ENCODE measurements at places on chromosomes 6 and 20.

GRCh38 chr6:152356662-152357061 lies 280.5 kb downstream of the SYNE1 start:
- peak; percentile 50 for DNase-seq

DNA sequence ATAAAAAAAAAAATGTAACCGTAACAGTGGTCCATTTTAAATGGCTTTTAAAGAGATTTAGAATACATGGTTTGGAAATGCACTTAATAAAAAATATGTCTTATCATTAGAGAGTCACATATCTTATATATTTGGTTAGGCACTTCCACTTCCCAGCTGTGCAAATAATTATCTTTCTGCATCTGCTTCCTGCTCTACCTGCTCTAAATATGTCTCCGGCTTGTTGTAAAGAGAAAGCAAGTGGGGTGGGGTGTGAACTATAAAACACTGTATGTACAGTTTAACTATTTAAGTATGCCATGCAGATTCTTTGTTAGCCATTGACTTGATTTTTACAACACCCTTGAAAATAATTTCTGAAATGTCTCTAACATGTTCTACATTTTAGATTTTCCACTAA lies 106.3 kb downstream of the NKAIN2 start:
- no peak for DNase-seq

GRCh38 chr6:128513878-128514277 lies 6.5 kb downstream of the PTPRK start:
- DNase-seq, result no peak

DNA sequence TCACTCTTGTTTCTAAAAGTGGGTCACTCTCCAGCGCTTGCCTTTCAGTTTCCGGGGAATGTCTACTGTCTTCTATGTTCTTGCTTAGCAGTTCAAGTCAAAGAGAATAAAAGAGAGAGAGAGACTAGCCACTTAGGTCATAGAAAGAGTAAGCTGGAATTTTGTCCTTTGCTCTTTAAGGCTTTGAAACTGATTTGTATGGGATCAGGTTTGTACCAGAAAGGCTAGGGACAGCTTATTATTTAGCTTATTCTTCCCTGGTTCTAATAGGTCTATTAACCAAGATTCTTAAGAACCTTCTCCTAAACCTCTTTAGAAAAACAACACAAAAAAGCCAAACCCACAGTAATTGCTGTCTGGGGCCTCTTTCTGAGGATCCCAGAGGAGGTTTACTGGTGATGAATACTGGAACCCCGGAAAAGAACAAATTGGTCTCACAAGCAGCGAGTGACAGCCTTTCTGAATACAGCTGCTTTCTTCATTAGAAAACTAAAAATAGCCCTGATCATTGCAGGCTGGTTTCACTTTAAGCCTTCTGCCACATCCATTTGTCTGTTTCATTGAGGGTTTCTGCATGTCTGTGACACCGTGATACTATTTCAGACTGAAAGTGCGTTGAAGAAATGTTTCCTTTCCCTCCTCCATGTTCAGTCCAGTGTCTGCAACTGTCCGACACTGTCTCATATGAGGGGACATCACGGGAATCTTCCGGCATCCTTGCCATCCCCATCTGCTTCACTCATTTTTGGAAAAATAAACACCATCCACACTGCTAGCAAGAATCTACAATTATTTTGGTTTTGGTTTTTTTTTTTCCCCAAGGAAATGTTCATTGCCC lies 75.1 kb upstream of the ATXN1 start:
- no peak for DNase-seq

DNA sequence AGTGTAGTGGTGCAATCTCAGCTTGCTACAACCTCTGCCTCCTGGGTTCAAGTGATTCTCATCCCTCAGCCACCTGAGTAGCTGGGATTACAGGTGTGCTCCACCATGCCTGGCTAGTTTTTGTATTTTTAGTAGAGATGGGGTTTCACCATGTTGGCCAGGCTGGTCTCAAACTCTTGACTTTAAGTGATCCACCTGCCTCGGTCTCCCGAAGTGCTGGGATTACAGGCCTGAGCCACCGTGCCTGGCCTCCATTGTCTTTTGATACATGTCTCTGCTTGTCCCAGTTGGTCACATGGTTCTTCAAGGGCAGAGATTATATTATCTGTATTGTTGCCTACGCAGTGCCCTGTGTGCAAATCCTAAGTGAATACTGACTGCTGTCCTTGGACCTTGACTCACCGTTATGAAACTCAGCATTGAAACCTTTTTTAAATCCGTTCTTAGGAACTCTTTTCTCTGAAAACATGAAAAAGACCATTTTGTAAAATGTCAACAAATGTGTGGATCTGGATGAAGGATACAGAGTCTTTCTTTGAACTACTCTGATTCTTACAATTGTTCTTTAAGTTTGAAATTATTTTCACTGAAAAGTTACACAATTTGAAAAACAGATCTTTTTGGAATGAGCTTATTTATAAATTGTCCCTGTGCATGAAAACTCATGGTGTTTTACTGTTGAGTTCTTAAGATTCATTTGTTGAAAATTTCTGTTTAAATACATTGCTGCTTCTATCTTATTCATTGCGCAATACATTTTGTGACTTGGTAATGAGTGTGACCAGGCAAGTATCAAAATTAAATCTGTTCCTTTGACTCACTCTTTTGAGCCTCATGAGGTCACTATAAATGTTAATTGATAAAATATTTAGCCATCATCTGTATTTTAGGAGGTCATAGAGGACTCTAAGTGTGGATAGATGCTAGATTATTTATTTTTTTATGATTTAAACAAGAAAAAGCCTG lies 293.5 kb downstream of the UTRN start:
- peak; percentile 78 for DNase-seq

- no peak for DNase-seq
These were observed 70.9 kb downstream of the SCAND1 start for GRCh38 chr20:35883336-35883777.

- DNase-seq, result no peak
These were observed 3.1 kb downstream of the PCED1A start for GRCh38 chr20:2837221-2837960.

DNA sequence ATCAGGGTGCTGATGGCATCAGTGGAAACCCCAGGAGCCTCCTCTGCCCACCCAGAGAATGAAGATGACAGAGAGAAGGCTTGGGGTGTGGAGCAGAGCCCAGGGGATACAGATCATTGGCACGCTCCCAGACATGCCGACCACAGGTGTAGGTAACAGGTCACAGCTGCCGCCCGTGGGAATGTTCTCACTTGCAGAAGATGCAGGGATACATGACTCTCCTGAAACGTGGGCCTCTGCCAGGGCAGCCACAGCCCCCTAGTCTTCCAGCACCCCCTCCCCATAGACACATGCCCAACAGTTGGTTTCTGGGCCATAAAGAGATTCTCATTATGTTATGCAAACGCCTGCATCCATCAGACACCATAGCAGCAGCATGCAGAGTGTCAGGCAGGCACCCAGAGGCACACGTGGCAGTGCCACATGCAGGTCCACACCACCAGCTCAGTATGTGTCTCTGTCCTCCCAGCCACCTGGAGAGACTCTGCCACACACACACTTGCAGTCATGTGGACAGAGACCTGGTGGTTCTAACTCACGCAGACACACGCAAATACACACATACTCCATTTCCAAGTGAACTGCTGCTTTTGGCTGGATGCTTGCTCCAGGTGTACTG lies 45.5 kb downstream of the LRFN2 start:
- no peak for DNase-seq

DNA sequence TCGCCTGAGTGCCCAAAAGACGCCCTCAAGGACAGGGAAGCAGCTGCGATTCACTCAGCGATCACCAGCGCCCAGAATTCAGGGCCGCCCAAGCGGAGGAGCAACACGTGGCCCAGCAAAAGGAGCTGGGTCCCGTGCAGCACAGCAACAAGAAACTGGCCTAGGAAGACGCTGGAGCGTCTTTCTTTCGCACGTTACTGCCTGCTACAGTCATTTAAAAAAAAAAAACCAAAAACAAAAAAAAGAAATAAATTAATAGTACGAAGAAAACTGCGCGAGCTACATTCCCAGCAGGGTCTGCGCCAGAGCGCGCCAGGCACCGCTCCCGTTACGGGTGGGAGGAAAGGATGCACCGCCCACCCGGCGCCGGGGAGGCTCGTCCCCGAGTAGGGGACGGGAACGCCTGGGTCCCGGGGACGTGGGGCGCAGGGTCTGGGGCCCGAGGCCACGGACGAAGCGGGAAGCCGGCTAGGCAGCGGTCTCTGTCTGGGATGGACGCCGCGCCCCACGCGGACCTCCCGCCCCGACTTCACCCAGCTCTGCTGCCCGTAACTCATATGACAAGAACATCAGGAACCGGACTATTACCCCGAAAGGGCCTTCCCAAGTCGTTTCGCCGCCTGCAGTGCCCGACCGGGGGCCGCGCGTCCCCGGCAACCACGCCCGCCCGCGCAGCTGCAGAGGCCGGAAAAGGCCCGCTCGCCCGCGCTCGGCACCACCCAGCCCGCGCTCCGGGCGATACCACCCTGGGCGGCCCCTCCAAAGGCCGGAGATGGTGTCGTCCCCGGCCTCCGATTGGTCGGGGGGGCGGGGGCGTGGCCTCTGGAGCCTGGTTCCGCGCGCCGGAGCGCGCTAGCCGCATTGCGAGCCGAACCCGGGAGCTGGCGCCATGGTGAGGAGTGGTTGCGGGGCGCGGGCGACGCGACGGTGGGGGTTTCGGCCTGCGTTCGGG lies at the start of gene NOP56:
Gene NOP56, plus strand, starts transcription at position 861 of the 952 bp plus-strand sequence. Its CDS starts 29 bp downstream, at position 890.
- peak; percentile 88 for DNase-seq

GRCh38 chr20:41694796-41695195 lies 76.6 kb upstream of the CHD6 start:
- DNase-seq, result no peak

GRCh38 chr20:49052334-49052733 lies 6.2 kb downstream of the CSE1L start:
- no peak for DNase-seq

DNA sequence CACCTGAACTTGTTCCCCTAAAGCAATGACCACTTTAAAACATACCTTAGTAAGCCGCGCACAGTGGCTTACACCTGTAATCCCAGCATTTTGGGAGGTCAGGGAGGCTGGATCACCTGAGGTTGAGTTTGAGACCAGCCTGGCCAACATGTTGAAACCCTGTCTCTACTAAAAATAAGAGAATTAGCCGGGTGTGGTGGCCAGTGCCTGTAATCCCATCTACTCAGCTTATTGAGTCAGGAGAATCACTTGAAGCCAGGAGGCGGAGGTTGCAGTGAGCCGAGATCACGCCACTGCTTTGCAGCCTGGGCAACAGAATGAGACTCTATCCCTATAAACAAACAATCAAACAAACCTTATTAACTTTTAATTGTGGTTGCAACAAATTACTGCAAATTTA lies 1.6 kb upstream of the RAET1E start:
- DNase-seq, result no peak

DNA sequence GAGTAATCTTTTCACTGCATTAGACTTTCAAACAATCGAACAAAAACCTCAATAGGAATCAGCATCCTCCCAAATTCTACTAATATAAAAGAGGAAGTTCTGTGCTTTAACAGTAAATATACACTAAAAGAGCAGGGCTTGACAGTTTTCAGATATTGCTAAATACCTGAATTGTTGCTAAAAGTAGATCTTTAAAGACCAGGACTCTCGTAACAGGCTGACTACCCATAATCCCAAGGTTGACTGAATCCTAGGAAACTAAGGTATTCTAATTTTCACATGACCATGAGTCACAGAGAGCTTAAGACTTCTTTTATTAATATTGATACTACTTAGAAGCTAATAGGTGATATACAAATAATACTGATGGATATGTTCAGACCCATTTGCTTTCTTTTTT lies 10.1 kb downstream of the CD164 start:
- DNase-seq, result no peak

- no peak for DNase-seq
These were observed 541.7 kb upstream of the FLRT3 start for GRCh38 chr20:14879020-14879697.

DNA sequence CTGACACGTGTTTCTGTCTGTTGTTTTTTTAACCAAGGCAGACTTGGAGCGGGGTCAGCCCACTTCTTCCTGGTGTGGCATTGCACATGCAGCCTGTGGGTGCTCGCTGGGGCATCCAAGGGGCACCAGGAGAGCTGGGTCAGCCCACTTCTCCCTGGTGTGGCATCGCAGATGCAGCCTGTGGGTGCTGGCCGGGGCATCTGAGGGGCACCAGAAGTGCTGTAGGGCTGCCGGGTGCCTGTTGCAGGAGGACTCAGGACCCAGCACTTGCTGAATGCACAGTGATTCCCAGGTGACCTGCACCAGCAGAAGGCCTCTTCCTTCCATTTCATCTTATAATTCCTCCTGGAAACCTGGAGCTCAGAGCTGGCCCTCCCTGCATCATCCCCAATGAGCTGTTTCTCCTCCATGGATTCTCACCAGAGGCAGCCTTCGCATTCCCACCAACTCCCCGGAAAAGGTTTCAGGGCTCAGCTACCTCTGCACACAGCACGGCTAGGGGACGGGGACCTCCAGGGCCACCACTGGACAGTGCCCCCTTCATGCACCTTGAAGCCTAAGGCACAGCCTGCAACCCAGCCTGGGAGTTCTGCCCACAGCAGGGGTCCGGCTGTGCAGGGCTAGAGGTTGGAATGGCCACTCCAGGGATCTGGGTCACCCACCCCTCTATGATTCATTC lies 218.8 kb downstream of the TAF4 start:
- DNase-seq, result no peak

- DNase-seq, result no peak
These were observed 43.4 kb downstream of the LRFN2 start for GRCh38 chr6:40543776-40544175.

- no peak for DNase-seq
These were observed 686 bp downstream of the GINS1 start for GRCh38 chr20:25408170-25408547.

- no peak for DNase-seq
These were observed 69.9 kb upstream of the POU3F2 start for GRCh38 chr6:98764373-98764911.

DNA sequence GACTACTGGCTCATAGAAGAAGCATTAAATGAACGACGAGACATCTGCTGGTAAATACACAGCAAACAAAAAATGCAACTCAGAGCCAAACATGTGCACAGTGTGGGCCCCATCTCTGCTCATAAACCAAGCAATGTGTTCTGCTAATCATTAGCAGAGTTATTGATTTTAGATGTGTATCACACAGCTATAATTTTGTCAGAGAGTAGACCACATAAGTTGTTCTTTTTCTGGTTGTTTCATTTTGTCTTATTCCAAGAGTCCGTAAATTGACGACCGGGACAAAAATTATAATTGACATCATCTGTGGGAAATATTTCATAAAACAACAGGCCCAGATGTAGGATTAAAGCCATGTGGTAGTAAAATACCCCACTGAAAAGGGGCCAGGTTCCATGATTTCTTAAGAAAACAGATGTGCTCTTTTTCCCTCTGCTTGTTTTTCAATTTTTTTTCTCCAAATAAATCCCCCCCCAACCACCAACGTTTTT lies 423.6 kb downstream of the HAO1 start:
- DNase-seq, result no peak

DNA sequence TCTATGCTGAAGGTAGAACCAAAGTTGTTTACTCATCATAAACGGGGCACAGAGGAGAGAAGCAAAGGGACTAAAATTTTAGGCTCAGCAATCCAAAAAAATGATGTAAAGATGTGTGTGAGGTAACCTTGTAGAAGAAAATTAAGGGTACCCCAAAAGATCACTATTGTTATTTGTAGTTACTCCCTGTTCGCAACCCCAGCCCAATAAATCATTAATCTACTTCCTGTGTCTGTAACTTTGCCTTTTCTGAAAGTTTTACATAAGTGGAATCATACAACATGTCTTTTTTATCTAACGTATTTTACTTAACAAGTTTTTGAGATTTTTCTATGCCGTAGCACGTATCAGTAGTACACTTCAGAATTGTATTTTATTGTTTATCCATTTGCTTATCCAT lies 1114.8 kb upstream of the GJE1 start:
- DNase-seq, result no peak
